NCI-H146 (cell line): ENCODE measurements at places on chromosomes 13 and 19.
A peak's percentile ranks its signal among the peaks of the same experiment; 100 is the strongest.

DNA sequence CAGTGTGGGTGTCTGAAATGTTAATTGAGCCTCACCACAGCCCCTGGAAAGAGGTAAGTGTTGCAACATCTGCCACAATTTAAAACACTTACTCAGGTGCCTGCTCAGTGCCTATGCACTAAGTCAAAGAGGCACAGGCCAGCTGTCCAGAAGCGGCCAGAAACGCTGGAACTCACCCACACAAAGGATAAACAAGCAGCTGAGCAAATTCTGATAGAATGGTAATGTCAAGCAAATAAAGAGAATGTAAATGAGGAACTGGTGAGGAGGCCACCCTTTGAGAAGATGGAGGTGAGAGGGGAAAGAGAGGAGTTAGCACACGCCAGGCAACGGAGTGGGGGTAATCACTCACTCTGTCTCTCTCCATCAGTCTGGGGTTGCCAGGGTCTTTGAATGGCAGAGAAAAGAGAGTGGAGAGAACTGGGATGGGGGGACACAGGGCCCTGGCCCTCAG lies 67.7 kb upstream of the SERP2 start:
- DNase-seq = peak; percentile 96

GRCh38 chr19:14347999-14348889 lies 33.0 kb upstream of the ADGRE5 start:
- peak; percentile 44 for DNase-seq

DNA sequence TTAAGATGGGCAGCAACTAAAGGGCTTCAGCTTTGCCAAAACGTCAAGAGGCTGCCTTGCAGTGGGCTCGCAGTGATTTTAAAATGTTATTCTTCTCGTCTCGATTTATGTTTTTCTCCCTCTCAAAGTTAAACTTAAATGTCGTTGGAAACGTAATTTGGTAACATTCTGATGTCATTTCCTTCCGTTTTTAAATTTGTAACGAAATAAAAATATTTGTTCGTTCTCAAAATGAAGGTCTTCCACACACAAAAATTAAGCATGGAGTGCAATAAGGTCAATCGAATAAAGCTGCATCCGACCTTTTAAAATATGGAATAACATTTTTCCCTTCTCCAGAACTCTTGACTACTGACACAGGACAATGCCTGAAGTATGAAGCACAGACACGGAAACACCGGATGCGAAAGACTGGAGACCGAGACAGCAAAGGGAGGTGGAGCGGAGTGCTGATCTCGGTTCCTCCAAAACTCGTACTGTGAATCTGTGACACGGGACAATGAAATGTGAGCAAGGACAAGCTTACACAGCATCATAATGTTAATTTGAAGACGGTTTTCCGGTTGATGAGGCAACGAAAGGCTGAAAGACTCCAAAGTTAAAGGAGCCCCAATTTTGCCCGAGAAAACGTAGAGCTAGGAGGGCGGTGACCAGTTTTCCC lies 850 bp downstream of the MTMR6 start:
- DNase-seq = peak; percentile 17

GRCh38 chr13:59861676-59862075 lies 302.1 kb downstream of the DIAPH3 start:
- DNase-seq = no peak

- no peak for DNase-seq
Measured at GRCh38 chr13:110431425-110432294, 124.6 kb downstream of the COL4A2 start.
